Amygdala (tissue), 56 donors: ENCODE measurements at places on chromosomes 11 and 22.

DNA sequence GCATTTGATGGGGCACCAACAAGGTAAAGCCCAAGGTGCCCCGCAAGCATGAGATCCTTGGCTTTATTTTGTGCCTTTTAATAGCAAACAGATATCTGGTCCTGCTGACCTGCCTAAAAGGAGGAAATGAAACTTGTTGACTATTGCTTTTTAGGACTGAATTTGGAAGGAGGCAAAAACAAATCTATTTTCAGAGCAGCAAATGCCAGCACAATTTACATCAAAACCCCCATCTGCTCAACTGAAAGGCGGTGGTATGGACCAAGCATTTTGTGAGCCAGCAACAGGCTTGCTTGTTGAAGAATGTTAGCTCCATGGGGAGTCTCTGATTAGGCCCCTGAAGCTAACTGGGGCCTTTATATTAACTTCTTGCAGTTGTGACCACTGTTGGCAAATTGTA, 192.6 kb upstream of the E2F8 start:
- no peak for DNase-seq

DNA sequence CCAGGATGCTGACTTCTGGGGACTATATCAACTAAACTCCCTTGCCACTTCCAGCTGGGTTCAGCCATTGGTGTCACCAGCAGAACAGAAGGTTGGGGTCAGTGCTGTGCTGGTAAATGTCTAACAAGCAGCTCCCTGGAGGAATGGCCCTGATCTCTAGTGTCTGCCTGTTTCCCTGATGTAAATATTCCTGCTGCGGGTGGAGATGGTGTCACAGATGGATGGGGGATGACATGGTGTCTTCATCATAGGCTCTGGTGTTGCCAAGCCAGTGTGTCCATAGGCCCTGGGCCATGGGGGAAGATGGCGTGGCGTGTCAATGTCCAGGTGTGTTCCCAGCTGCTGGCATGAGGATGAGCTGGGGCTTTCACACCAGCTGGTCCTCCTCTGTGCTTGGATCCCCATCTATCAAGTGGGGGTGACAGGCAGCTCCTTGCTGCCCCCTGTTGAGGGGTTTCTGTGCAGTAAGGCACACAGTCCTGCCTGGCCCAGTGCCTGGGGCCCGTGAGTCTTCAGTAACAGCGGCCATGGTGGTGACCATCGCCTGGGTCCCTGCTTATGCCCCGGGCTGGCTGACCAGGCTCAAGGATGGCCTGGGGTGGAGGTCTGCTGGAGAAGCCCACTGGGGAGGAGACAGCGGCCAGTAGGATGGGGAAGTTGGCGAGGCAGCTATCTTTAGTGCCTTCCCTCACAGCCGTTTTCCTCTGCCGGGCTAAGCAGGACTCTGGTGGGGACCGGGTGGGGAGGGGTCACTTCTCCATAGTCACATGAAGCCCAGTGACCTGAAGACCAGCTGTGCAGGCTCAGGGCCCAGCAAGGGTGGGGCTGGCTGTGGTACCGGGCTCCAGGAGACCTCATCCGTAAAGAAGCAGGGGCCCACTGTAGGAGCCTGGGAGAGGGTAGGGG, 12.7 kb downstream of the RPL3 start:
- DNase-seq: no peak

- no peak for DNase-seq
These were observed 6.1 kb upstream of the WBP2NL start for GRCh38 chr22:41992496-41992895.

- DNase-seq: no peak
These were observed 73.9 kb downstream of the BDNF start for GRCh38 chr11:27626269-27626937.

- no peak for DNase-seq
These were observed 5.5 kb downstream of the PRPF19 start for GRCh38 chr11:60900673-60901404.

DNA sequence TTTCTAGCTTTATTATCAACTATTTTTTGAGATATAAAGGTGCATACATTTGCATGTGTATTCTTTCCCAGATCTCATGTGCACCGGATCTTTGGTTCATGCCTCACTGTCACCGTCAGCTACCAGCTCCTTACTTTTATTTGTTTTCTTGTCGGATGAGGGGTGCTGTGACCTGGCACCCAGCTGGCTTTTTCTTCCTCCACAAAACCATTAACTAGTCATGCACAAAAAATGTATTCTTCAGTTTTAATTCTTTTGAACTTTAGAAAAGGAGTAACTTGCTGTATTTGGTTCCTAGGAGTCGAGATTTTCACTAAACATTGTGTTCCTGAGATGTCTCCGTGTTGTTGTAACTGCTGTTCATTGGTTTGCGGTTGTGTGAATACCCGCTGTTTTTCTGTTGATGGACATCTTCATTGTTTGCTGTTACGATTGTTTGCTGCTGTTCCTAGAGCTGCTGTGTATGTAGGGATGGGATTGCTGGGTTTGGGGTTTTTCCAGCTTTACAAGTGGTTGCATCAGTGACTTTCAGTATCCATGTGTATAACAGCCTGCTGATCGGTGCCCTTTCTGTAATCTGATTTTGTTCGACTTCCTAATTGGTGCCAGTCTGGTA, 39.4 kb downstream of the MOV10L1 start:
- no peak for DNase-seq

GRCh38 chr22:19456541-19456940, 9.0 kb upstream of the C22orf39 start:
- DNase-seq: no peak

- no peak for DNase-seq
These were observed 232.2 kb downstream of the GUCY1A2 start for GRCh38 chr11:106785913-106786650.
